Mucosa of descending colon (tissue), 3 donors: ENCODE measurements at places on chromosomes 2 and 18. TPM values are rescaled to one million over a fixed set of nuclear protein-coding genes. Genes with fewer than 3 reads are reported as not detected.
A peak's percentile ranks its signal among the peaks of the same experiment; 100 is the strongest.

GRCh38 chr2:81247648-81248047, 943.1 kb upstream of the LRRTM1 start:
- DNase-seq = no peak

DNA sequence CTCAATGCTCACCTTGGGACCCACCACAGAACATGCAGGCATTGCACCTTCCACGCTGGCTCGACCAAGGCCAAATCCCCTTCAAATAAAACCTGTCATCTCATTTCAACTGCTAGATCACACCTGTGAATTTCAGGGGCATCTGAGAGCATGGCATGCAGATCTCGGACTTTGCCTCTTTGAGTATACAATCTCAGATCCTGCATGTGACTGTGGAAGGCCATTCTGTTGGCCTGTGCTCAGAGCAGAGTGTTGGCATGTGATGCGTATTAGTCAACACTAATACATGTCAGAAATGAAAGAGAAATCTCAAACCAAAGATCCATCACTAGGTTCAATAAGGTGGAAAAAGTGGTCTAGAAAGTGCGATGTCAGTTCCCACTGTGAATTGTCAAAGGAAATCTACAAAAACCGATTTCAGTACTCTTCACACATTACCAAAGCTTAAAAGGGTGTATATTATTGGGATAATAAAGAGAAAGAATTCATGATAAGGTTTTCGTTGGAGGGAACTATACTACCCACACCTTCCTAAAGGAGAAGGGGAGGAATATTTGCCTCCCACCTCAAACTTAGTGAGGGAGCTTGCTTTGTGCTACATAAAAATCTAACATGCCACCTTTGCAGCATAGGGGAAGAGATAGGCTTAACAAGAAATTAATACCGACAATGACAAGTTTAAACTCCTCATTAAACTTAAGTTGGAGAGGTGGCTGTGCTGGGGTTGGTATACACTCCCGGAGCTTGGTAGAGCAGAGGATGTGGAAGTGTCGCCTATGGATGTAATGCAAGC, 7.8 kb downstream of the XDH start:
- no peak for DNase-seq

- DNase-seq = no peak
Observed at GRCh38 chr2:238689871-238690389, 158.0 kb upstream of the TWIST2 start.

- no peak for DNase-seq
Observed at GRCh38 chr2:211181626-211182025, 625.2 kb downstream of the CPS1 start.

DNA sequence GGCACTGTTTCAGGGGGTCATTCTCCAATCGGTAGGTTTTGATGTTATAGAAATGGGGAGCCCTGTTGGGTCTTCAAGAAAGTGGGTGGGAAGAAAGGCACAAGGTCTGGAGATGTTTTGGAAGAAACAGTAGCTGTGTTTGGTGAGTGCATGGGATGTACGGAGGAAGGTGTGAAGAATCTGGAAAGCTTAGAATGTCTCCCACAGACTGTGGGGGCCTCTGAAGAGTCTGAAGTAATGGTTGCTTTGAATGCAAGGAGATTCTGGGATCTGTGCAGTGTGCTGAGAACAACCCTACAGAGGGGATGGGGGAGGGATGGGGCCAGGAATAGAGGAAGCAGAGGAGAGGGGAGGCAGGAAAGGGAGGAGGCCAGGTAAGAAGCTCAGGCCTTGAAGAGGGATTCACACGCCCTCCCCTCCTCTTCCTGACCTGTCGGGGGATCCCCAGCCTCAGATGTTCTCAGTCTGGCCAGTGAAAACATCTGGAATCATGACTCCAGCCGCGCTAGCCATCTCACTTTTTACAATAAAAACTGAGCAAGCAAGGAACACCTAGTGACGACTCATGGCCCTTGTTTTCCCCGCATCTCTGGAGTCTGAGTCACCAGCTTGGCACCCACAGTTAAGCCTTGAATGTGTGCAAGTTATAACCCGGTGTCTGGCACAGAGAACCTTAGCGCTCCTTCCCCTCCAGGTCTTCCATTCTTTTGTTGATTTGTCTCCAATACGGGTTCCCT, 74.2 kb downstream of the SH3BP4 start:
- no peak for DNase-seq

GRCh38 chr18:43772907-43773306, 495.6 kb upstream of the SYT4 start:
- no peak for DNase-seq

DNA sequence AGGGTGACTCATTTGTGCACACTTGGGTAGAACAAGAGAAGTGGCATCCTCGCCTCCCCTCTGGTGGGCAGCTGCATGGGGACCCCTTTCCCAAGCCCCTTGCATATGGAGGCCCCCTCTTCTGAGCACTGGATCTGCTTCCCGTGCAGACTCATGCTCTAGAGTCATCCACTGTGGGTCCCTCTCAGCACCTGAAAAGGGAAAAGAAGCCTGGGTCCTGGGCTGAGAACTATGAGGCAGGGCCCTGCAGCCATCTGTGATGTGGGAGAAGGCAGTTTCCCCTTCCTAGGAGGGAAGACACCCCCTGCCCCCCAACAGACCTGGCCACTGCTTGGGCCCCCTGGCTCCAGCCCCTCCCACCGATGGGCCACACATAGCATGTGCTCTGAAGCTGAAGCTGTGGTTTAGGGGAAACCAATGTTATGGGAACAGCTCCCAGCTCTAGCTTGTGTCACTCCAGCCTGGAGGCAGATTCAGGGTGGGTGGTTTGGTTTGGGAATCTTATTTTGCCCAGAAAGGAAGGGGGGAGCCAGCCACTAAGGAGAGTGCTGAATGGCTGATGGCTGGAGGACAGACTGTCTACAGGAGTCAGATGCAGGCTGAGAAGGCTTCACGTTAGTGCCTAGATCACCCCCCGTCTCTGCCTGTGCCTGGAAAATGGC, 172.8 kb downstream of the GLI2 start:
- no peak for DNase-seq

GRCh38 chr2:241870611-241871537, 1.3 kb downstream of the RTP5 start:
- DNase-seq = no peak

GRCh38 chr2:218397820-218398436, 1.7 kb upstream of the CTDSP1 start:
- DNase-seq = peak; percentile 86

Gene RMDN2
- 22.8 TPM for total RNA-seq

DNA sequence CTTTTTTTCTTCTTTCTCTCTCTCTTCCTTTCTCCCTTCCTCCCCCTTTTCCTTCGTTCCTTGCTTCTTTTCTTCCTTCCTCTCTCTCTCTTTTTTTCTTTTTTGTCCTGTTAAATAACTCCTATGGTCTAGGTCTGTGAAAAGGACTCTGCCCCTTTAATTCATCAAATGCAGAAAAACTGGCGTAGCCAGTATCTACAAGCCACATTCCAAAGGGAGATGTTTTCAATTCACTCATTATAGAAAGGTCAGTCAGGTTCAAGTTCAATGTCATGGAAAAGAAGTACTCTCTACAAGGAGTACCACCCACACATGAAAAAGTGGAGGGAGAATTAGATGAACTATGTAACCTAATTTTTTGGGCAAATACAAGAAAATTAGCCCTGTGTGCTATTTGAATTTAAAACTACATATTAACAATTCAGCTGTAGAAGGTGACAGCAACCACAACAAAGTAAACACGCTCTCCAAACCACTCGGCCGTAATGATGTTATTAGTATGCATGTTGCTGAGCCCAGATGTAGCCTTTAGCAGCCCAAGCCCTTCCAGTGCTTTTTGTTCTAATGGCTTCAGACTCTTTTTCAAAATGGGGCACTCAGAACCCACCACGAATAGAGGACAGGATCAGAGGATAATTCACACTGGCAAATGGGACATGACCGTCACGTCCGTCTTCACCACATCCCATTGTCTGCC, 735.4 kb upstream of the FANCL start:
- DNase-seq = no peak

DNA sequence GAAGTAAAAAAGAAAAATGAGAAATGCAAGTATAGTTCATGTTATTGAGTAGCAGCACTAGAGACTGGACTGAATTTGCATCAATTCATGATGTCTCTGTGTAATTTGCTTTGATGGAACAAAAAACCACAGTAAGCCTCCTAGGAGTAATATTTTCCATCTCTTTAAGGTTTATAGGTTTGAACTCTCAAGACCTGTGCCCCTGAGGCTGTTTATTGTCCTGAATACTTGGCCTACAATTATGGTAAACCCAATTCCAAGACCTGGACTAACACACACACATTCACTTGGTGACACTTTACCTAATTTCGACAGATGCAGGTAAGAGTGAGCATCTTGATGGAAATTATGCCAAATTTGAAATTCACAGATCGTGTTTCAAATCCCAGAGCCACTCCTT, 71.8 kb upstream of the ZNF521 start:
- DNase-seq = no peak

DNA sequence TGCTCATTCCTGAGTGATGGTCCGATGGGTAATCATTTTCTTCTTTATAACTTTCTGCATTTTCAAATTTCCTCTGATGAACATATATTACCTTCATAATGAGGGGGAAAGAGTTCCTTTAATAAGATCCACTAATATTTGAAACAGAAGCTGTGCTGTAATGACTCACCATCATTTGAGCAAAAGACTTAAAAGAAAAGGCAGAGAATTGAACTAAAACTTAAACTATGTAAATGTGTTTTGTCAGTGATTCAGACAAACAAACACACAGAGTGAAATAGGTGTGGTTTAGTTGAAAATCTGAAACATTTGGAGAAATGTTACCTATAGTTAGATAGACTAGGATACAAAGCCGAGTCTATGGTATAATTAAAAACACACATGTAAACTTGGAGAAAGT, 209.6 kb downstream of the STK39 start:
- DNase-seq = no peak

DNA sequence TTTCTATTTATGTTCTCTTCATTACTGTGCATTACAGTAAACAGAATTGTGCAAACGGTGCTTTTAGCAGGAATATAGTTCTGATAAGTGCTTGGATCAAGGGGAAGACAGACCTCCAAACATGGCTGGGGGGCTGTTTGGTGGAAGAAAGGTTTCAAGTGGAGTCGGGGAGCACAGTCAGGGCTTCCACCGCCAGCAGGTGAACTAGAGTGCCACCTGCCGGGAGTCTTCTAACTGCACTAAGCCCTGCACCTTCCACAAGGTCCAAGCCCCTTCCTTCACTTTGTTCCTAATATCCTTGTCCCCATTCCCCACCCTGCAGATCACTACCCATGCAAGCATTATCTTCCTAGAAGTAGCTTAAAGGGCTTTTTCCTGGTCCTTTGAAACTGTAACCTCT, 11.1 kb downstream of the ONECUT2 start:
- no peak for DNase-seq

DNA sequence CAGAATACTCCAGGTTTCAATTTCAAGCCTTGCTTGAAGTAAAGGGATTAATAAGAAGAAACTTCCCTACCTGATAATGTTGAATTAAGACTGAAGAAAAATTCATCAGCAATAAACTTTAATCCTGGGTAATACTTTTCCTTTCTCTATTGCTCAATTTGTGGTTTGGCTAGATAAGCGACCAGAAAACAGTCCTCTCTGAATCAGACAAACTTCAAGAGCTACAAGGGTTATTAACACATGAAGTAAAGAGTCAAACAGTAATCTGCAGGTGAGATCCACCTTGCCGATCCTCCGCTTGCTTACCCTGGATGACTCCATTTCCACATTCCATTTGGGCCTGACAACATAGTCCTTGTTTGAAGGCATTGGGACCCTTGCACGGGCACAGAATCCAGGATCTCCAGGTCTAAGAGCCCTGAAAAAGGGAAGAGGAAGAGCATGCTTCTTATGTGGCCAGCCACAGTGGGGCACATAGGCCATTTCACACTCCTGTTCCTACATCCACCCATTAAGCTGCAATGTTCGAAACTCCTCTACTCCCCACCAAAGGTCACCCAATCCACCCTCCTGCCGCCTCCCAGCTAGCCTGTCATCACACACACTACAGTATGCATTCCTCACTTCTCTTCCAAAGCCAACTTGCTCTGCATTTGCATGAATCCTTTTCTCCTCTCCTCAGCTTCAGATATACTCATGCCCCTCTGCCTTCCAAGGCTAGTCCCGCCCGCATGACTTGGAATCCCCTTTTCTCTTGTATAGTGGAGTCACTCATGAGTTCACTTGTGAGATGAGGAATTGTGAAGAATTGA, 39.8 kb downstream of the IWS1 start:
- DNase-seq = no peak

GRCh38 chr2:136248242-136248641, 130.3 kb upstream of the CXCR4 start:
- DNase-seq = no peak

GRCh38 chr2:190318514-190318913, 1.1 kb downstream of the HIBCH start:
- no peak for DNase-seq

Gene SIX3
- not detected for total RNA-seq

GRCh38 chr2:30708491-30709290, 98.6 kb downstream of the CAPN13 start:
- no peak for DNase-seq

Gene FSIP2
- total RNA-seq = 22.1 TPM

Gene CMPK2
- total RNA-seq = 9.8 TPM

Gene CRYBA2
- 6.1 TPM for total RNA-seq

GRCh38 chr2:11288431-11288830, 56.0 kb downstream of the ROCK2 start:
- no peak for DNase-seq

Gene EGR4
- not detected for total RNA-seq

DNA sequence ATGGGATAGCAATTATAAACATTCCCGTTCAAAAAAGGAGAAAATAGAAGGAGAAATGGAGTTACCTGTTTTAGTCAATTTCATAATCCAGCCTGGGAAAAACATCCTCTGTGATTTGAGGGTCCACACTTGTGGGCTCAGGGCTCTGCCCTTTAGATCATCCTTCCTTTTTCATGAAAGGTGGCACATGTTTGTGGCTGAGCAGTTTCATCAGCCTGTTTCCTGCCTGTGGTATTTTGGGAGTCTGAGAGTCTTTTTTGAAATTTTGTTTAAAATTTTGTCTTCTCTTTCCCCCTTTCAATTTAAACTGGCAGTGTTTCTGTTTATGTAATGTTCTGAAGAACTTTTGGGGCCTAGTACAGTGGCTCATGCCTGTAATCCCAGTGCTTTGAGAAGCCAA, 84.0 kb downstream of the KIAA1328 start:
- DNase-seq = no peak

DNA sequence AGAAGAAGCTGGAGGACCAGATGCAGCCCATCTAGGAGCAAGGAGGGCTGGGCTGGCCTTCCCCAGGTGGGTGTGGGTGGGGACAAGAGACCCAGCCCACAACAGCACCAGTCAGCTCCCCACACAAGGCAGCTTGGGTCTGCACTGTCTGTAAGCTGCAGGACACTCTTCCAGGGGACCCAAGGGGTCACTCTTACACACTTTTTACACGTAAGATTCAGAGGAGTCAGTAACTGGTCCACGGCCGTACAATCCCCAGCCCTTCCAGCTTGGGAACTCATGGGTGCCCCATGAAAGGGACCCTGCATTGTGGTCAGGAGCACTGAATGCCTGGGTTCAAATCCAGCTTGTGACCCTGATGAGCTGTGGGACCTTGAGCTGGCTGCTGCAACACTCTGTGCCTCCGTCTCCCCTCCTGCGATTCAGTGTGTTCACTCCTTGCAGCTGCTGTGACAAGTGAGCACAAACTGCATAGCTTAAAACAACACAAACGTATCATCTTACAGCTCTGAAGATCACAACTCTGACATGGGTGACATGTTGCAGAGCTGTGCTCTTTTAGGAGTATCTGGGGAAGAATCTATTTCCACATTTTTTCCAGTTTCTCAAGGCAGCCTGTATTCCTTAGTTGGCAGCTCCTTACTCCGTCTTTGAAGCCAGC, 11.1 kb upstream of the SLC66A3 start:
- DNase-seq = no peak
